ENCODE measurements at places on chromosomes 7 and 10. TPM values are rescaled to one million over a fixed set of nuclear protein-coding genes. Genes with fewer than 3 reads are reported as not detected.

KLLN gene
- 0.43 TPM for polyA plus RNA-seq

SORCS1 gene
- polyA plus RNA-seq = 0.16 TPM

CRTAC1 gene
- 0.49 TPM for polyA plus RNA-seq

CDC14C gene
- polyA plus RNA-seq = not detected

TDRD1 gene
- polyA plus RNA-seq = 0.13 TPM

STAG3 gene
- 0.52 TPM for polyA plus RNA-seq

TMEM140 gene
- polyA plus RNA-seq = 14.7 TPM

ACBD7 gene
- not detected for polyA plus RNA-seq

TBXAS1 gene
- polyA plus RNA-seq = 15.7 TPM

TSPAN15 gene
- 137 TPM for polyA plus RNA-seq

TUBB8 gene
- polyA plus RNA-seq = not detected

CALML5 gene
- 0.09 TPM for polyA plus RNA-seq

SORBS1 gene
- 508 TPM for polyA plus RNA-seq

AKR1B15 gene
- polyA plus RNA-seq = not detected

SH2D4B gene
- polyA plus RNA-seq = 0.04 TPM

SCRN1 gene
- polyA plus RNA-seq = 14.7 TPM

GIMAP6 gene
- 33.4 TPM for polyA plus RNA-seq

TLL2 gene
- polyA plus RNA-seq = 0.32 TPM

GARIN1A gene
- 0.44 TPM for polyA plus RNA-seq

GPR158 gene
- polyA plus RNA-seq = 0.19 TPM

PLCE1 gene
- 1.5 TPM for polyA plus RNA-seq

COL28A1 gene
- polyA plus RNA-seq = 3.0 TPM

SYT15B gene
- polyA plus RNA-seq = 5.2 TPM

EN2 gene
- polyA plus RNA-seq = 0.05 TPM

DRGX gene
- polyA plus RNA-seq = not detected

SLC13A4 gene
- polyA plus RNA-seq = 0.01 TPM

Data from adipose tissue (tissue), 3 donors.